ENCODE measurements at places on chromosomes 1 and 21.
A peak's percentile ranks its signal among the peaks of the same experiment; 100 is the strongest.

DNA sequence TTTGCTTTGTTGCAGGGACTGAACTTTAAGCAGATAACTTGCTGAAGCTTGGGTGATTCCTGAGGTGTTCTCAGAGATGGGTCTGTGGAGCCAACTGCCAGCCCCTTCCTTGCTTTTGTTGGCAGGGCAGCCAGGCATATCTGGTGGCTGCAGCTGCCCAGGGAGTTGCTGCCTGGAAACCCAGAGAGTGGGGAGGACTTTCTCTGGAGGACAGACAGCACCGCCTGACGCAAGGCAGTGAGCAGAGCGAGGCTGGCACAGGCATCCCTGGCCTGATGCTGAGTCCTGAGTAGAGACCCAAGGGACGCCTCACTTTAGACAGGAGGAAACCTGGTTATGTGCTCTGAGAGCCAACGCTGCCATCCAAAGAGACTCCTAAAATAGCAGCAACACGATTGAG, 9.8 kb upstream of the OLFML2B start:
- DNase-seq = no peak

- peak; percentile 73 for DNase-seq
These were observed 24.8 kb upstream of the SELENON start for GRCh38 chr1:25774921-25775771.

GRCh38 chr1:159941141-159941540, 4.3 kb downstream of the IGSF9 start:
- no peak for DNase-seq

- DNase-seq = no peak
These were observed 31.0 kb downstream of the TENT5C start for GRCh38 chr1:117636637-117637425.

GRCh38 chr1:78277253-78277652, 213.5 kb upstream of the PTGFR start:
- no peak for DNase-seq

DNA sequence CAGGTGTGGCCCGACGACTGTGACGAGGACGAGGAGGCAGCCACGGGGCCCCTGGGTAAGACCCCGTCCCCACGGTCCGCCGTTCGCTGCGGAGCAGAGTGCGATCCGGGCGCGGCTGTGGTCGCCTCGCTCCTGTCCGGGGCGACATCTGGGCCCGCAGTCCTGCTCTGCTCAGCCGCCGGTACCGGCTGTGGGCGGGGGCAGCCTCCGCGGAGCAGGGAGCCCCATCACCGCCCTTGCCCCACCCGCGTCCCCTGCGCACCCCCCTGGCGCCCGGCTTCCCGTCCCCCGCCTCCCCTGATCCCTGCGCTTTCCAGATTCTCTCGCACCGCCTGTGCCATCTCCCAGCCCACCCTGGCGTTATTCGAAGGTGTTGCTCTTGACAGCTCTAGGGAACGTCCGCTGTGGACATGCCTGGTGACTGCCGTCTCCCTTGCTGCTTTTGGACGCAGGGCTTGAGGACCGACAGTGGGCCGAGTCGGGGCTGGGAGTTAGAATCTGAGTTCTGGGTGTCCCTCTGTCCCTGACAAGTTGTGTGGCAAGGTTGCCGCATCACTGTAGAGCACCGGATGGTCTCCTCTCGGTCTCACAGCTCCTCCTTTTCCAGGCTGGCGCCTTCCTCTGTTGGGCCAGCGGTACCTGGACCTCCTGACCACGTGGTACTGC, 596 bp downstream of the TOR3A start:
- peak; percentile 15 for DNase-seq

DNA sequence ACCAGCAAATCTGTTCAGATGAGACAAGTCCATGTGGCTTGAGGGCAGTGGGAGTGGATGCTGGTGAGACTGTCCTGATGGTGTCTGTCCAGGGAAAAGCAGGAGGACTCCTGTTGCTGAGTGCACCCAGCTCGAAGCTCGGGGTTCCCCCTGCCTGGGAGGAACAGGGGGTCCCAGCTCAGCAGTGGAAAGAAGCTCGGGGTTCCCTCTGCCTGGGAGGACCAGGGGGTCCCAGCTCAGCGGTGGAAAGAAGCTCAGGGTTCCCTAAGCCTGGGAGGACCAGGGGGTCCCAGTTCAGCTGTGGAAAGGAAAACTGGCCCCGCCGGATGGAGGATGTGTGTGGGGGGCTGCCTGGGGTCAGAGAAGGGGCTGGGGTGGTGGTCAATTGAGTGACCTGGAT, 39.1 kb downstream of the CRYAA start:
- no peak for DNase-seq

- no peak for DNase-seq
These were observed 249.2 kb downstream of the NCAM2 start for GRCh38 chr21:21247424-21247823.

DNA sequence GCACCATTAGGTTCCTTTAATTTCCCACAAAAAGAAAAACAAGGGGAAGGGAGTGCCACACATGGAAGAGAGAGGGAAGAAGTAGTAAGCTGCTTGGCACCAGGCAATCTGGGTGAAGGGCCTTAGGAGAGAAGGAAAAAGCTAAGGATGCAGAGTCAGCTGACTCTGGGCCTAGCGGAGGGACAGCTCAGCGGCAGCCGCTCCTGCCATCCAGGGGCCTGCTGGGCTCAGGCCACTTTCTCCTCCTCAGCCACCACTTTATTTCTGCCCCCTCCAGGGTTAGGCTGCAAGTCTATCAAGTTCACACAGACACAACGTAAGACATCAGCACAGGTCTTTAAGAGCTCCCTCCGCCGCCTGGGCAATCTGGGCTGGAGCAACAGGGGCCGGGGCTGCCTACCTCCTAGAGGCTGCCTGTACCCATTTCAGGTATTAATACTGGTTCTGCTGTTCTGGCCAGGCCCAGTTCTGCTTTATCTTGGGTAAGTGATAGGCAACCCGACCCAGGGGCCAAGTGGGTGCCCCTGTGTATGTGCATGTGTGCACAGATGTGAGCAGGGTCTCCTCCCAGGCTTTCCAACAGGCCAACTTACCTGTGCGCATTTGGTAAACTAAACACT, 53.6 kb downstream of the SLC45A1 start:
- DNase-seq = no peak

DNA sequence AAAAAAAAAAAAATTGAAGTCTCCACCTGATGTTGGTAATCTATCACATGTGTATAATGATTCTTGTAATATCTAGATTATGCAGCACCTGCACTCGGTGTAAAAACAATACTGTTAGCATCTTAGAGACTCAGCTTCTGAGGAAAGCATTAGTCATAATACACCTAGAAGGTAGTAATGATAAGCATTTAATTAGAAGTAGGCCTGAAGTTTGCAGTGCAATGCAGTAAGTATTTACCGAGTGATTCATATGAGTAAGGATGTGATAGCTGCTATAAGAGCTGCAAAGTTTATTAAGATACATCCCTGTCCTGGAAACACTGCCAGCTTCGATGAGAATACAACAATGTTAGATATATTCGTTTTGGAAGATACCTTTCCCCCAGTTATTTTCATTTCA, 196.4 kb downstream of the GREM2 start:
- no peak for DNase-seq

DNA sequence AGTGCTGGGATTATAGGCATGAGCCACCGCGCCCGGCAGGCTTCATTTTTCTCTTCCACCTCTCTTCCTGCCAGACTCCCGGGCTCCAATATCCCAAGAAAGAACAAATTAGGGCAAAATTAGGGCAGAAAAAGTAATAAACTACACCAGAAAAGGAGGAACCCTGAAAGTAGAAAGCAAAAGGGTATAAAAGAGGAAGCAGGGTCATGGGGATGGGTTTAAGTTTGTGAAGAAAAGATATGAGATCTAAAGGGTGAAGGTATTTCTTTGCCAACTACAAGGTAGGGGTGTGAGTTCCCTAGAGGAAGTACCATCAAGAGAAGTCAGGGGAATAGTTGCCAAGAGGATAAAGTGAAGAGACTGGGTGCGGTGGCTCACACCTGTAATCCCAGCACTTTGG, 9.9 kb downstream of the PTPN22 start:
- no peak for DNase-seq

DNA sequence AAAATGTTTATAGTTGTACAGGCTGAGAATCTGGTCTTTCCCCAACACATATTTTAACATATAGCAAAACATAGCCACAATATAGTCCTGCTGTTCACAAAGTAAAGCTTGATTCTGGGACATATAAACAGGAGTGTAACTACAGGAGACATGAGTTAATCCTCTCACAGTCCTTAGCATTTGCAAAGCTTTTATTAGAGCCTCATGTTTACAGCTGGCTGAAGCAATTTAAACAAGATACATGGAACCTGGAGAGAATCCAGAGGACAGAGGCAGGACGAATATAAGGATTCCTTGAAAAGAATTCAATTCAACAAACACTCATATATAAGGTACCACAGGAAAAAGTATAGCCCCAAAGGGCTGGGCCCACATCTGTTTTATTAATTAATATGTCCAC, 163.4 kb downstream of the ADGRL4 start:
- DNase-seq = no peak

DNA sequence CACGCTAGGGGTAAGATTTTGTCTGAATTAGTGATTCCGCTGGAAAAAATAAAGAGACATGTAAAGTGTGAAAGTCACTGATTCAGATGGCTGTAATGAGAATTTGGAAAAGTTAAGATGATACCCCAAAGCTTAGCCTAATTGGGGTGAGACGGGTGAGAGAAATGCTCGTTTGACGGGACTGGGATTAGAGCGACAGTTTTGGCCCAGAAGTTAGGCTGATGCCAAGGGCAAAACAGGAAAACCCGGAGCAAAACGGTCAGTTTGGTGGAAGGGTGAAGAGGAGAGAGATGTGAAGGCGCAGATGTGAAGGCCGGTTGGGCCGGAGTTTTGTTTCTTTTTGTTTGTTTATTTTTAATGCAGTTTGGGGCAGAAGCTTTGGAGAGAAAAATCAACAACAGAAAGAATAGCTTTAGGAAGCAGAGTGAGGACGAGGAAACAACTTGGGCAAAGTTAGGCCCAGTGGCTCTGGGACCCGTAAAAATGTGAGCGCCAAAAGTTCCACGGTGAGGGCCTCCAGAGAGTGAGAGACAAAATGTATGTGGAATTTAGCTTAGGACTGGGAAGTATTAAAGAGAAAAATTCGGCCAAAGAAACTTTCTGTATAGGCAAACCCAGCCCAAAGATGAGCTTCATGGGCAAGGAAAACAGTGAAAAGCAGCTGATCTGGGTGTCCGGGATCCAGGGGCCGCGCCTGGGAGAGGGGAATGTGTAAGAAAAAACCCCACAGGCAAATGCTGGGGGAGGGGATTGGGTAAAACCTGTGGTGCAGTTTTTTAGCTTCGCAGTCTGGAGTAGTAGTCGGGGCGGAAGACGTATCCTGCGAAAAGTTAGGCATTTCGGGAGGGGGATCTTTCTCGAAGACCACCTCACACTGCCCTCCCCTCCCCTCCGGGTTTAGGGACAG, 1.2 kb downstream of the DMRTA2 start:
- no peak for DNase-seq

GRCh38 chr1:182366596-182366995, 25.0 kb downstream of the GLUL start:
- no peak for DNase-seq

- no peak for DNase-seq
These were observed 21.0 kb downstream of the CLCA4 start for GRCh38 chr1:86567878-86568277.
